ENCODE measurements at places on chromosomes 1 and 21.
A peak's percentile ranks its signal among the peaks of the same experiment; 100 is the strongest.

DNA sequence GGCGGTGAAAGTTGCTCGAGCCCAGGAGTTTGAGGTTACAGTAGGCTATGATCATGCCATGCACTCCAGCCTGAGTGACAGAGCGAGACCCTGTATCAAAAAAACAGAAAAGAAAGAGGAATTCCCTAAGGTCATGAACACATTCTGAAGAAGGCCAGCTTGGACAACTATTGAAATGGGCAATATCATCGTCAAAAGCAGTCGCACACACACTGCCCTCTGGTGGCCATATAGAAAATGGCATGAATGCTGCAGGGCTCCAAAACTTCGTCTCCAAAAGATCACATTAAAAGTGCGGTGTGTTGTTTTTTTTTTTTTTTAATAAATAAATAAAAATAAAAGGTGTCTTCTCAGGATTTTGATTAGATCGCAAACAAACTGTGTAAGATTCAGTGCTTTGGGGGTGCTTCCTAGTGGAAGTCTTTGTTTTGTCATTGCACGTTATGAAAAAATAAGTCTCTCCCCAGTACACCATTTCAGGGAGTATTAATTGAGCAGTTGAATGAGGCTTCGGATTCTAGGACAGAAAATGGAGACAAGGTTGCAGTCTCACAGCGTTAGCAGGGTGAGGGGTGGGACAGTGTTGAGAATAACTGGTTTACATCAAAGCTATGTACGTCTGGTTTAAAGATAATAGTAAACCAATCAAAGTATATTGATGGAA is 87.5 kb upstream of the FMN2 start:
- no peak for DNase-seq

DNA sequence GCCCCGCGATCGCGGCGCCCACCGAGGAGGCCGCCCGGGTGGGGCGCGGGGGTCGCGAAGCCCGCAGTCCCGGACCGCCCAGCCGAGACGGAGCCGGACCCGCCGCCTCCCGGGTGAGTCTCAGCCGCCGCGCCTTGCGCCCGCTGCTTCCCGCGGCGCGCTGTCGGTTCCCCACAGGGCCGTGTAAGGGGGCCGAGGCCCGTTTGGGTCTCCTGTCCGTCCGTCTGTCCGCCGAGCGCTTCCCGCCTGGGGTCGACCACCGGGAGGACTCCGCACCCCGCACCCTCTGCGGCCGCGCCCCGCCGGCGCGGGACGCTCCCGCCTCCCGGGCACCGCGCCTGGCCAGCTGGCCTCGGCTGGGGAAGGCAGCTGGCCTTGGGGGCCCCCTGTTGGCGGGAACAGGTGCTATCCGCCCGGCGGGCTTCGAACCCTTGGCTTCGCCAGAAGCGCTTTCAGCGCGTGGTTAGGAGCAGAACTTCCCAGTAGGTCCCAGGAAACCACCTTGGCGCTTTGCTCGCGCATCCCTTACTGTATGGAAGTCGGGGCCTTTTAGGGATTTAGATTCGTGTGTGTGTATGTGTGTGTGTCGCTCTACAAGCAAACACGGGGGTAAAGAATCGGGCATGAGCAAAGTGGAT is 414 bp downstream of the TMEM51 start:
- peak; percentile 78 for DNase-seq

DNA sequence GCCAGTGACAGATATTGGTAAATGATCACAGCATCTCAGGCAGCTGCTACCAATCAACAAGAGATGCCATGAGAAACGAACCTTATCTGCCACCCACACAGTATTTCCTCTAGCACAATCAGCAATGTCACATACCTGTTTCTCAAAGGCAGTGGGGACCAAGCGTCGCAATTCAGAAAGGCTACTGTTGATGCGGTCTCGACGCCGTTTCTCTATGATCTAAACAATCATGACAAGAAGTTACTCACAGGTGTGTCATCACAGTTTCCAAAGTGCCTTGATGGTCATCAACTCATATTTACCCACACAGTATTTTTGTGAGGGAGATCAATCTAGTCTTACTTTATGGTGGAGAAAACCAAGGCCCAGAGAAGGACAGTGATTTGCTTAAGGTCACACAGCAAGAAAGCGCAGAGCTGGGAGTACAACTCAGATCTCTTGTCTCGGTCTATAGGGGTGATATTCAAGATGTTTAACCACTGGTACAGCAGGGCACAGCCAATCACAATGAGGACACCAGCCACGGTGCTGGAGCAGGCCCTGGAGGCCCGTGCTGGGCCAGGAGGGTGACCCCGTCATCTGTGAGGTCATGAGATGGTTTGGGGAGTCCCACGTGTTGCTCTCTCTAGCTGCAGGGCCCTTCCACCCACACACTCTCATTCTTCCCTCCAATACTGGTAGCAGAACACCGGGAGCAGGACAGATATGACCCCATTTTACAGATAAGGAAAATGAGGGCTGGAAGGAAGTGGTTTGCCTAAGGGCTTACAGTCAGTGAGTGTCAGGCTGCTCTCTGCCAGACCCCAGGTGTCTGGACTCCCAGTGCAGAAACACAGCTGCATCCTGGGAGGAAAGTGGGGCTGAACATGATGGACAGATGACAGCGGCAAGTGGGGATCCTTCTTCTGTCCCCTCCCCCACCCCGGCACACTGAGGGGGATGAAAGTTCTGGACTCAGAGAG is 7.8 kb downstream of the HEYL start:
- no peak for DNase-seq

DNA sequence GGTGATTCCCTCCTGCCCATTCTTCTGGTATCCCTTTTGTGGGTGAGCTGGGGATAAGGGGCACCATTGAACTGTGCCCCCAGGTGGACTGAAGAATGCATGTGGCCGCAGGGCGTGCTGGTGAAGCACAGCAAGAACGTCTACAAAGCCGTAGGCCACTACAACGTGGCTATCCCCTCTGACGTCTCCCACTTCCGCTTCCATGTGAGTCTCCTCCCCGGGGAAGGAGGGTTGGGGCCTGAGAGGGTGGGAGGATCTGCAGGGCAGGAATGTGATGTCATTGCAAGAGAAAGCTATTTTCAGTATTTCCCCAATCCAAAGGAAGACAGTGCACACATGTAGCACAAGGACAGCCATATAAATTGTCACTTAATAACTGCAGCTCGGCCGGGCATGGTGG is 7.5 kb upstream of the KPNA6 start:
- DNase-seq, result no peak

- peak; percentile 62 for DNase-seq
Observed at GRCh38 chr1:202656057-202656456, 54.2 kb downstream of the SYT2 start.

DNA sequence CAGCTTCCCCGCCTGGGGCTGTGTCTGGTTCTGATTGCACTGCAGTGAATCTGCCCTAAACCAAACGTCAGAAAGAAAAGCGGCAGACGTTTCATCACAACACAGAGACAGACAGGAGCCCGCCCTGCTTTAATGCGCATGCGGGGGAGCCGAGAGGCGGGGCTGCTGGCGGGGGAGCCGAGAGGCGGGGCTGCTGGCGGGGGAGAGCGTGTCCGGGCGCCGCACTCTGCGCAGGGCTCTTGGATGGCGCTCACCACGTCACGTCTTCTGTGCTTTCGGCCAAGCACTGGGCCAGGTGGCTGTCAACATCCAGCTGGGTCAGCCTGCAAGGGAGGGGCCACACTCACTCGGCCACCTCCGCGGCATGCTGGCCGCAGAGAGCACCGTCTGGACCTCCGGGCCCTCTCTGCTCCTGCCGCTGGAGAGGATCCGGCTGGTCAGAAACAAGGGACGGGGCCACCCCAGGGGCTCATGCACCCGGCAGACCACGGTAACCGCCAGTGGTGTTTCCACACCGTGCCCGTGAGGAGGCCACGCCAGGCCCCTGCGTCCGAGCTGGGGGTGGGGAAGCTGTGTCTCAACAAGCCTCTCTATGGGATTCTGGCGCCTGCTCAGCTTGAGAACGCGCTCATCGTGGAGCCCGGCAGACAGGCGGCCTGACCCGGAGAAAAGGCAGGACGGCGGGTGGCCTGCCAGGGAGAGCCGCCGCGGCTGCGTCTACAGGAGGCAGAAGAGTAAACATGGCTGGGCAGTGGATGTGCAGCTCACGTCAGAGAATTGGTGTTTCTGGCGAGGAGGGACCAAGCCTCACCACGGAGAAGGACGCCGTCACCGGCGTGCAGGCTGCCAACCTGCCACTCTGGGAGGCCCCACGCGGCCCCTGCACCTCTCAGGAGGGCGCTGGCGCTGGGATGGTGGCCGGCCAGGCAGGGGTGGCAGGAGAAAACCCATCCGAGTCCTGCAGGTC is 4.8 kb downstream of the FAAP20 start:
- peak; percentile 96 for DNase-seq

GRCh38 chr1:79749607-79750006 is 743.1 kb upstream of the ADGRL4 start:
- DNase-seq, result no peak

DNA sequence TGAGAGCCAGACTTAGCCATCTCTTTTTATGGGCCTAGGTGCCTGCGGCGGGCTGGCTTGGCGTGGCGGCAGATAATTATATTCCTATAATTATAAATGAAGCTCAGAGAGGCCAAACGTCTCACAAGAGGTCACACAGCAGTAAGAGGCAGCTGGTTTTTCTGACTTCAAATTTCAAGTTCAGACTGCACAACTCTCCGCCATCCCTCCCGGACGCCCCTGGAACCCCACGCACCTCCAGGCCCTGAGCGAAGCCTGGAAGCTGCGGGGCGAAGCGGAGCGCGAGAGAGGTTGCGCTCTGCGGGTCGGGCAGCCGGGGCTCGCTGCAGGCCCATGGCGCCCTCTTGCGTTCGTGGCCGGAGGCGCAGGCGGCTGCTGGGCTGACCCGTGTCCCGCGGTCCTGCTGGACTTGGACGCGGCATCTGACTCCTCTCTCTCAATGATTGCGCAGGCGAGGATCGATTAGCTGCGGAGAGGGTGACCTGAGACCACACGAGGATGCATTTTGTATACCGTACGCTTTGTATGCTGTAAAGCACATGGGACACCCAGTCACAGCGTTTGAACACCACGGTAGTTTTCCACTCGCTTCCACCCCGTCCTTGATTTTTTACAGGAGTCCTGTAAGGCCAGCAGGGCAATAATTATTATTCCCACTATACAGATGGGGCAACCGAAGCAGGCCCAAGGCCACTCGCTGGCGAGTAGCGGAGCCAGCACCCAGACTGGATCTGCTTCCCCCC is 272.7 kb downstream of the FOXD2 start:
- peak; percentile 82 for DNase-seq

- DNase-seq, result no peak
Observed at GRCh38 chr1:100306735-100307313, 40.8 kb downstream of the RTCA start.

- DNase-seq, result no peak
Observed at GRCh38 chr21:26167593-26167992, 3.0 kb downstream of the APP start.

GRCh38 chr21:34795548-34796180 is 126.9 kb downstream of the CLIC6 start:
- DNase-seq, result no peak

DNA sequence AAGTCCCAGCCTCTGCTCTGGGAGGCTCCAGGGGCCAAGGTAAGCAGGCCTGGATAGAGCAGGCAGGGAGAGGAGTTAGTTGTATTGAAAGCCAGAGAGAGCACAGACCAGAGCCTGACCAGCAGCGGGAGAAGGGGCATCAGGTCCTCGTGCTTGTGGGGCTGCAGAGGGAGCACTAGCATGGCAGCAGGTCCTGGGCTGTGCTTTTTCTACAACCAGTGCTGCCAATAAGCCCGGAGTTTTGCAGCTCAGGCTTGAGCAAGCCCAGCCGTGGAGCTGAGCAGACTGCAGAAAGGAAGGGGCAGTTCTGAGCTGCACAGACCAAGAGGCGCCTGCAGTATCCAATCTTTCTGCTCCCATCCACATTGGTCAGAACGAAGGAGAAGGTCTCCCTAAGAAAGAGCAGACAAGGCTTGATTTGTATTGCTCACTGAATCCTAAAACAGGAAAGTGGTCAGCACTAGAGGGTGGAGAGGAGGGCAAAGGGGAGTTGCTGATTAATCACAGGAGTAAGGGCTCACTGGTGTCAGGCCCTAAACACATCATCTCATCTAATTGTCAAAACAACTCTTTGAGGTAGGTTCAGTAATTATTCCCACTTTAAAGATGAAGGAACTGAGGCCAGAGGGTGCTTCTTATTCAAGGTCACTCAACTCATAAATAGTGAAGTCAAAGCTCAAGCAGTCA is 2.7 kb downstream of the DENND2D start:
- DNase-seq, result peak; percentile 85

DNA sequence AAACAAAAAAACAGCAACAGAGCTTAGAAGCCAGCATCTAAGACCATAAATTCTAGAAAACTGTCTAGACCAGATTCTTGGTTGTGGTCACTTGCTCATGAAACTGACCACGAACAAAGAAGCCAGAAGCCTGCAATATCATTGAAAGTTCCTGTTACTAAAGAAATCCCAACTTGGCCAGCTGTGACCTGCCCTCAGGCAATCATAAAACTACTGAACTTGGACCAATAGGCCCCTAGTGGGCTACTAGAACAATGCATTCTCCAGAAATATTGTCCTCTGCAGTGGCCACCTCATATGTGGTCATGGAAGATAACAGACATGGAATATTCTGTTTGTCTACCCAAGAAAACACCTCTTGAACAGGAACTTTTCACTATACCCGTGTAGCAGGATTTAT is 87.7 kb downstream of the SPATA17 start:
- no peak for DNase-seq

- DNase-seq, result no peak
Observed at GRCh38 chr1:20250340-20250989, 40.2 kb upstream of the VWA5B1 start.

DNA sequence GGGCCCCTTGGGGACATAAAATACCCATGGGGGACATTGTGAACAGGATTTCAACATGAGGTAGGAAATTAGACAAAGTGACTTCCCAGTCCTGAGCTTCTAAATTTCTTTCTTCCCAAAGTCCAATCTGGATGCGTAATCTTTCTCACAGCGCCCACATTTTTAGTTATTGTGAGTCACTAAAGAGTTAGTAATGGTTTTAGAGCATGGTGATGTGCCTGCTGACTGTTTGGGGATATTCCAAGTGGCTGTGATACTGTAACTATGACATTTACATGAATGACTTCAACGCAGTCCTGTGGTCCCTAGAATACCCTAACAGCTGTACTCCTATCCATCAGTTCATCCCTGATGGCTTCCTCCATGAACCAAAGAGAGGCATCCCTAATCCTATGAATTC is 224.0 kb upstream of the COA6 start:
- DNase-seq, result no peak

DNA sequence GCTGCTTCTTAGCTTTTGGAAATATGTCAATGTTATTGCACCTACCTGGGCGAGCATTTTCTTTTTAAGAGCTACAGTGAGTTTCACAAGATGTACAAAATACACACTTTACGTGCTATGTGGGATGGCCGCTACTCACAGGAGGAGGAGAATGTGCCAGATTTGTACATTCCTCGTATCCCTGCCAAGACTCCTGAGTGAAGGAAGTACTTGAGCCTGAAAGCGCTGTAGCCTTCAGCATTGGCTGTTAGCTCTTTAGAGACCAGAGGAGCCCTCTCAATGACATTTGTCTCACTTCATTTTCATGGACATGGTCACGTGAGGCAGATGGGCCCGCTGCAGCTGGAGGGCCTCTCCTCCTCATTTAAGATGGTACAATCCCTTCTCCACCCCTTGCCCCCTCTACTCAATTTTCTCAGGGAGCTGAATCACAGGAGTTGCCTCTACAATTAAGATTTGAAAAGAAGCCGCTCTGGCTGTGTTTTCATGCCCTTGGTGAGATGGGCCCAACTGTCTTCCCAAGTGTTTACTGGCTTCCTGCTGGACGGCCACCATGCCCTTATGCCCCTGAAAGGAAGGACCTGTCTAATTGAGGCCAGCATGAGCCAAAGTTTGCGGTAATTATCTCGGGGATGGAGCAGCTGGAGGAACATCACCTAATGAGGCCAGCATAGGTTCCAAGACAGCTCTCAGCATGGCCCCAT is 442.6 kb downstream of the PRDM2 start:
- DNase-seq, result no peak

- DNase-seq, result no peak
Observed at GRCh38 chr21:44854664-44855446, 18.6 kb downstream of the PTTG1IP start.
